Activated T-helper 9 cell treated with anti-CD3 and anti-CD28 coated beads, Interleukin-2, amount 50 U/mL, for 16 hours (primary cell): ENCODE measurements at places on chromosomes 12 and 14.

DNA sequence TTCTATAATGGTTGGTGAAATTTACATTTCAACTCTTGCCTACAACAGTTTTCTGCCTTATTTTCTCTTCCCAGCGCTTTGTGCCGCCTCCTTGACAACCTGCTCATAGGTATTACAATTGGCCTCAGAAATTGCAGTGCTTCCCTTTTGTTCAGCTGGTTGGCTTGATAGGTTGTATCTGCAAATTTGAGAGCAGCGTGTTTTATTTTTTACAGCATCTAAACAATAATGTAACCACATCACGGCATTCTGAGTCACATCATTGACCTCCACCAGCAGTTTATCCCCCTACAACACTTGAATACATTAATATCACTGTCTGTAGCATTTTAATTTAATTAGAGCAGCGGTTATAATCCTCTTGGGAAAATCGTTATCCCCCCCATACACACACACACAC is 99.4 kb downstream of the ETV6 start:
- no peak for DNase-seq

- DNase-seq, result no peak
Observed at GRCh38 chr14:77823378-77823777, 23.5 kb downstream of the ADCK1 start.

DNA sequence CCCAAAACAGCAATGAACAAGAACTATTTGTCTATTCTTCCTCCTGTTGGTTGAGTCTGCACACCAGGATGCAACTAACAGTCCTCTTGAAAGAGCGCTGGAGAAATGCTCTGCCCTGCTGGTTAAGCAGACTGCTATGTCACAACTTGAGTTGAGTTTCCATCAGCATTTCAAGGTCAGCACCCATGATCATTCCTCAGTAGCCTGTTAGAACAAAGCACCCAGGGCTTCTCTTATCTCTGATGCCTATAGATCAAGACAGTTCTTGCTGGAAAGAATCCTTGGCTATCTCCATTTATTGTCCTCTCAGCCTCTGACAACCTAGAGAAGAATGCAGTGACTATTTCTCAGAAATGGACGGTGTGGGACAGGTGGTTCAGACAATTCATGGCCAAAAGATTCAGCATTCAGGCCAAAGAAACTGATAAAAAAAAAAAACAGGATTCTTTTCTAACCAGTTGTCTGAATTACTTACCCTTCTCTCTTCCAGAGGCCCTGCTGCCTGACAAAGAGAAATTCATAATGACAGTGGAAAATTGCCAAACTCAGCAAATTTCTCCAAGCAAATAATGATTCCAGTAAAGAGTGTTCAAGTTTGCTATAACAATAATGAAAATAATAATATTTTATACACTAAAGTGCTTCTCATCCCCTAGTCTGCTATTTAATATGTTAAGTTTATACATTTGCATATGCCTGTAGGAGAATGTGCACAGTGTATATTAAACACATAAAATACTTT is 306.7 kb downstream of the EMP1 start:
- DNase-seq, result no peak

DNA sequence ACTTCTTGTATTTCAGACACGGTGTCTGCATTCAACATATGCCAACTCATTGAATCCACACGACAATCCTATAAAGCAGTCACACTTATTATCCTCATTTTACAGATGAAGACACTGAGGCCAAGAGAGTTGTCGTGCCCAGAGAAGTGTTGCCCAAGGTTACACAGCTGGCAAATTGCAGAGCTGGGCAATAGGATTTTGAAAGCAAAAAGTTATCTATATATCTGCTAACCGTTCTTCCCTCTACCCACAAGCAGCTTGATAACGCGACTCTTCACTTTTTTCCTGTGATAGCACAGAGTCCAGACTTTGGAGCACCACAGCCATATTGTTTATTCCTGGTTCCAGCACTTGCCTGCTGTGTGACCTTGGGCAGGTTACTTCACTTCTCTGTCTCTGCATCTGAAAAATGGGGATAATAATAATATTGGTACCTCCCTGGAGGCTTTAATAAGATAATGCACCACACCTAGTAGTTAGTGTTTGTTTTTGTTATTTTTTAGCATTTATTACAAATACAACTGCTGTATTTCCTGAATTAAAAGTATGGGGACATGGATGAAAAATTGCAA is 82.2 kb downstream of the CHST11 start:
- DNase-seq, result no peak
